ELR (cell line): ENCODE measurements at places on chromosomes 12 and 14.

DNA sequence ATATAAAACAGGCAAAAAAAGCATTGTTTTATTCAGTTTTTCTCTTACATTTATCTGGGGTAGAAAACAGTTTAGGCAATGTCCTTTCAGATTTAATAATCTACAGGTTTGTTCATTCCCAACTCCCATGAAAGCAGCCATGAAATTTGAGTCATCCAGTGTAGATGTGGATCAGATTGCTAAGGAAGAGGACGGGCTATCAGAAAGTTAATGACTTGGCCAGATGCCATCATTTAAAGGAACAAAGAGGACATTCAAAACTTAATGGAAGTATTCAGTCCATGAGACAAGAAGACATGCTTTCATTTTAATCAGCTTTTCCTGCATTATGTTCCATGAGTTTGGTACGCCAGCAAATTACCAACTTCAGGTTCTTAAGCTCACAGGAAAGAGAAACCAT, 31.1 kb upstream of the POC1B start:
- no peak for DNase-seq

DNA sequence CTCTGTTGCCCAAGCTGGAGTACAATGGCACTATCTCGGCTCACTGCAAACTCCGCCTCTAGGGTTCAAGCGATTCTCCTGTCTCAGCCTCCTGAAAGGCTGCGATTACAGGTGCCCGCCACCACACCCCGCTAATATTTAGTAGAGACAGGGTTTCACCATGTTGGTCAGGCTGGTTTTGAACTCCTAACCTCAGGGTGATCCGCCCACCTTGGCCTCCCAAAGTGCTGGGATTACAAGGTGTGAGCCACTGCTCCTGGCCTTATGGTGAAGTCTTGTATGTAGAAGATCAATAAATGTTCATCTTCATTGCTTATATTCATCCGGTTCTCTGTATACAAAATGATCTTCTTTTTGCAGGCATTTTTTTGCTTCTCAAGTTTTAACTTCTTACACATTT, 47.8 kb downstream of the MDM2 start:
- no peak for DNase-seq

DNA sequence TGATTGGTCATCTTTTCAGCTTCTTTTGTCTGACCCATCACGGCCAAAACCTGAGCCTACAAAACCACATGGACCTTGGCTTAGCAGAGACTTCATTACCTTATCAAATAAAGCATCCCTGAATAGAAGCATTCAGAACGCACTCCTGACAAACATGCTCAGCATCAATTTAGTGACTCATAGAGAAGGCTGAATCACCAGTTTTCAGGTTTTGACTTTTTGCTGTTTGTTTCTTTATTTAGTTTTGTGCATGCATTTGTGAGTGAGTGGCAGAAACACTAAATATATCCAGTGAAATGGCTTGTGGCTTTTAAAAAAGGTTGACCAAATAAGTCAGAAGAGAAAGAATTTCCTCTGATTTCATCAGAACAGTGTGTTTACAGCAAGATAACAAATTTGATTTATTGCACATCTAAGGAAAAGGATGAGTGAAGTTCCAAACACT, 19.0 kb upstream of the OVCH1 start:
- no peak for DNase-seq

DNA sequence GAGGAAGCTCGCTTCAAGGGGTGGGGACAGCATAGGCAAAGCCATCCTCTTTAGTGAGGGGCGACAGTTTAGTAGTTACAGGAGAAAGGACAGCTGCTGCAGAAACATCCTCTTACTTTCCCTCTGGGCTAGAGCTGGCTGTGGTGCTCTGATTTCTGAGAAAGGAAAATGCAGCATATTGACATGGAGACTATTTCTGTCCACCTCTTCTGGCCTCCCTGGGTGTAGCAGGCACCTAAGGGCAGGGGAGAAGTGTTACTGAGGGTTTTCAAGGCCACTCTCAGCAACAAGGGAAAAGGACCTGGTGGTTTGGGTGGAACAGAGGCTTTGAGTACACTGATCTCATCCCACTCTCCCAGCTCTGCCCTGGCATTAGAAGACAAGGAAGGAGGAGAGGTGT, 40.0 kb upstream of the CTDSP2 start:
- DNase-seq = no peak

DNA sequence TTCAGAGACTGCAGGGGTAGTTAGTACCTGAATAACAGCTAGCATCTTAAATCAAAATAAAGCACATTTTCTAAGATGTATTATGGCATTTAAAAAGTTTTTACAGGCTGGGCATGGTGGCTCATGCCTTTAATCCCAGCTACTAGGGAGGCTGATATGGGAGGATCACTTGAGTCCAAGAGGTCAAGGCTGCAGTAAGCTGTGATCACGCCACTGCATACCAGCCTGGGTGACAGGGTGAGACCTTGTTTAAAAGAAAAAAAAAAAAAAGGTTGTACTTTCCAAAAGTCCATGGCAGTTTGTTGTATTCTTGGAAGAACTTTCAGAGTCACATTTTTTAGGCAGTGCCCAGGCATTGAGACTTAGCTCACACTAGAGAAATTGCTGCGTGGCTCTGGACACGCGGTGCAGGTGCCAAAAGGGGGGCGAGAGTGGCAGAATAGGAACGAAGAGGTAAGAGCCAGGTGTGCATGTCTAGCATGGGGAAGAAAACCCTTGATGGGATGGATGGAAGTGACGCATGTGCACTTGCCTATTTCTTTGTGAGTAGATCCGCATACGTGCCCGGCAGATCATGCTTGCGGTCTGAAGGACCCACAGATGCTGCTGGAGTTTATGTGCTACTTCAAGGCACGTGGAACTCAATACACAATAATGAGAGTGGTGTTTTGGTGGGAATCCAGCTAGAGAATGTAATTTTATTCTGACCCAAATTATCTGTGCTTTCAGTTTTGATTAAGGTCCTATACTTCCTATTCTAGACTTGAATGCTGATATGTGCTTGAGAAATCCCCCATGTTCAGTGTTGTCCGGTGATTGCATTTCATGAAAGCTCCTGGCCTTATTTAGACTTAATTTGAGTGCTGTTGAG, 11.9 kb downstream of the ANKRD13A start:
- no peak for DNase-seq

GRCh38 chr12:53065975-53066931, 12.9 kb downstream of the SPRYD3 start:
- DNase-seq = peak; percentile 89

GRCh38 chr12:12379831-12380730, 23.2 kb downstream of the BORCS5 start:
- no peak for DNase-seq

GRCh38 chr12:80655751-80656150, 51.7 kb upstream of the MYF6 start:
- DNase-seq = no peak

GRCh38 chr12:113232840-113233585, 11.7 kb downstream of the TPCN1 start:
- no peak for DNase-seq

GRCh38 chr14:55377236-55377635, 34.4 kb downstream of the ATG14 start:
- DNase-seq = no peak

- DNase-seq = peak; percentile 1
These were observed 369.1 kb downstream of the NPAS3 start for GRCh38 chr14:33307691-33308251.
